ENCODE measurements at places on chromosomes 3 and 15.

- no peak for DNase-seq
Observed at GRCh38 chr15:81182756-81183438, 13.8 kb upstream of the IL16 start.

GRCh38 chr3:32626631-32627030, 56.0 kb upstream of the DYNC1LI1 start:
- DNase-seq: no peak

DNA sequence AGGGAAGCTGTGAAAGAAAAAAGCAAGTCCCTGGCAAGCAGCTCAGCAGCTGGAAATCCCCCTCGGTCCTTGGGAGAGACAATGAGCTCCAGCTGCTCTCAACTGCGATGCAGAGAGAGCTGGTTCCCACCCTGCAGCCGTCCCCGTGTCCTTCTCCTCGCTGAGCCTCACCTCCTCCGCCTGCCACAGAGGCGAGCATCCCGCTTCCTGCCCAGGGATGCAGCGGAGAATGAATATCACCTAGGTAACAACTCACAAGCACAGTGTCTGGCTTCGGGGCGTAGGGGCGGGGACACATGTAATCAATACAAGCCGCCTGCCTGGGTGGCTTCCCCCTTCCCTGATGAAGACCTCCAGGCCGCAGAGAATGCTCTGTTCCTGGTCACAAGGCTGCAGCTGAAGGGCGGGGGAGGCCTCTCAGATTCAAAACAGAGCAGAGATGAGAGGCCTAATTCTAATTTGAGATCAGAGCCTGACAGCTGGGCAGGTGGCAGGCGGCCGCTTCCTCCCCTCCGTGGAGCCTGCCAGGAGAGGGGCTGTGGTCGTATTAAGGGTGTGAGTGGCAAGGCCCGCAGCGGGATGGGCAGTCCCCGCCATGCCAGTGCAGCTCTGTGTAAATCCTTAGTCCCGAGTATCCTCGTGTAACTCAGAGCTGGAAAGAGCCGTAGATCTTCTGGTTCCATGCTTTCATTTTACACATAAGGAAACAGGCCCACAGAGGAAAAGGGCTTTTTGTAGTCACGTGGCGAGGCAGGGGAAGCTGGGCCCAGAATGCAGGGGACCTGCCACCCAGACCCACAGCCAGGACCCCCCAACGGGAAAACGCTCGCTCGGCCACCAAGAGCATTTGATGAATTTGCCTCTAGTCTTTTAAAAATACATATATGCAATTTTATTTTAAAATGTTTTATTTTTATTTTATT, 24.3 kb downstream of the ZDHHC19 start:
- no peak for DNase-seq

GRCh38 chr3:119356646-119357045, 62.5 kb downstream of the ARHGAP31 start:
- DNase-seq: no peak

- DNase-seq: peak; percentile 80
Observed at GRCh38 chr3:193240850-193241706, at the start of gene PLAAT1. TSS of gene PLAAT1 (plus strand) at chr3:193241222. CDS start at chr3:193255651, 14,429 bp downstream.

- DNase-seq: no peak
Observed at GRCh38 chr15:92541291-92542200, 114.0 kb downstream of the FAM174B start.

DNA sequence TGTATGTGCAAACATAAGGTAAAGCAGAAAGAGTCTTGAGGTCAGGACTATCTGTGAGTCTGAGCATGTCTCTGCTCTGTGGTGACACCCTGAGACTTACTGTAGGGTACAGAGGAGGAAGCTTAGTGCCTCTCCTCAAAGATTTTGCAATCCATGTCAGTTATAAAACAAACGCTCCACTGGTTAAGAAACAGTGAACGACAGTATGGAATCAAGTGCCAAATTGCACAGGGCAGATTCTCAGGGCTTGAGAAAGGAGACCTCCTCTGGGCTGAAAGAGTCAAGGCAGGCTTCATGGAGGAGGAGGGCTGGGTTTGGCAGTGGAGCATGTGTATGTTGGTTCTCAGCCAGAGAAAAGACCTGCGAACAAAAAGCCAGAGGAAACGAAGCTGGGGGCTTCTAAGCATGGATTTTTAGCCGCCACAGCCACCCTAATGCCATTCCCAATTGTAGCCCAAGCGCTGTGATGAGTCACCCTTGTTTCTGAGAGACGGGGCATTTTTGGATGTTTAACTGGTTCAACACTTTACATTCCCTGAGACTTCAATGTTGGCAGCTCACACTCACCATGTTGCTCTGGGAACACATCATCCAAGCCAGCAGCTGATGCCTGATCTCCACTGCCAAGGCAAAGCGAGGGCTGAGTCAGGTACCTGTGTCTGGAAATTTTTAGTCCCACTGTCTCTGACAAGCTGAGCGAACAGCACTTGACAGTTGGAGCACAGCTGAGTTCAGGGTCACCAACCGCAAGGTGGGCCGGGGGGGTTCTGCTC, 3.4 kb upstream of the DGKG start:
- peak; percentile 12 for DNase-seq

- DNase-seq: no peak
Observed at GRCh38 chr15:40767838-40768500, 1.8 kb upstream of the C15orf62 start.

GRCh38 chr15:59247364-59247763, 40.7 kb downstream of the LDHAL6B start:
- DNase-seq: peak; percentile 67
